ENCODE measurements at places on chromosomes 11 and 22. TPM values are rescaled to one million over a fixed set of nuclear protein-coding genes. Genes with fewer than 3 reads are reported as not detected.

DNA sequence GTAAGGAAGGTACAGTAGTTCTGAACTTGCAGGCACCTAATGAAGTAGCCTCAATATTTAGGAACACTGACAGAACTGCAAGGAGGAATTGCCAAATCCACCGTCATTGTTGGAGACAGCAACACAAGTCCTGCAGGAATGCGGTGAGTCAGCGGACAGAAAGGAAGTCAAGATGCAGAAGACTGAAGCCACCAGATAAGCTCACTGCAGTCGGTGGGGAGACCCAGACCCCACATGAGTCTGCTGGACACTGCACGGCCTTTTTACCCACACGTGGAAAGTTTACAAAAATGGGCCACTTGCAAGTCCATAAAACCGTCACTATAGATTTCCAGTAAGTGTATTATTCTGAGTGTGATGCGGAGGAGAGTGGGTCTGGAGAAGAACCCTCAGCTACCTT lies 1471.6 kb downstream of the TBC1D22A start:
- no peak for DNase-seq

ANGPTL5 gene
- not detected for total RNA-seq

DNA sequence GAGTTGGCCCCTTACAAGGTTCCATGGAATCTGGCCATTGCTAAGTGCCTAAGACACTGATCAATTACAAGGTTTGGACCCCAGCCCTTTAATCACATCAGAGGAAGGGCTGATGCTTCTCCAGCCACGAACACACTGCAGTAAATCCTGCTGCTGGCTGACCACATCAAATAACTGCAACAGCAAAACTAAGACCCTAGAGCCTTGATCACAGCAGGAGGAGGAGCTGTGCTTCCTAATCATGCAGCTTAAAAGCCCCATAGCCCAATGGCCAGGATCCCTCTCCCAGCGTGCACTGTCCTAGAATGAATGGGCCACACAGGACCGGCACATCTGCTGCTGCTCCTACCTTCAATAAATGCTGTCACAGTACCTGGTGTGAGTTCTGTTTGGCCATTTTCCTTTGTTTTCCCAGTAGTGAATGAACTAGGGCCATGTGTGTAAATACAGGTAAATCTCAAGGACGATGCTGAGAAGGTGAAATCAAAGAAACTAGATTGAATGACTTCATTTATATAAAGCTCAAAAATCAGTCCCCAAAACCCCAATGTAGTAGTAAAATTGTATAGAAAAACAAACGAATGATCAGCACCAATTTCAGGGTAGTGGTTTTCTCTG lies 12.7 kb downstream of the ZP1 start:
- no peak for DNase-seq

DNA sequence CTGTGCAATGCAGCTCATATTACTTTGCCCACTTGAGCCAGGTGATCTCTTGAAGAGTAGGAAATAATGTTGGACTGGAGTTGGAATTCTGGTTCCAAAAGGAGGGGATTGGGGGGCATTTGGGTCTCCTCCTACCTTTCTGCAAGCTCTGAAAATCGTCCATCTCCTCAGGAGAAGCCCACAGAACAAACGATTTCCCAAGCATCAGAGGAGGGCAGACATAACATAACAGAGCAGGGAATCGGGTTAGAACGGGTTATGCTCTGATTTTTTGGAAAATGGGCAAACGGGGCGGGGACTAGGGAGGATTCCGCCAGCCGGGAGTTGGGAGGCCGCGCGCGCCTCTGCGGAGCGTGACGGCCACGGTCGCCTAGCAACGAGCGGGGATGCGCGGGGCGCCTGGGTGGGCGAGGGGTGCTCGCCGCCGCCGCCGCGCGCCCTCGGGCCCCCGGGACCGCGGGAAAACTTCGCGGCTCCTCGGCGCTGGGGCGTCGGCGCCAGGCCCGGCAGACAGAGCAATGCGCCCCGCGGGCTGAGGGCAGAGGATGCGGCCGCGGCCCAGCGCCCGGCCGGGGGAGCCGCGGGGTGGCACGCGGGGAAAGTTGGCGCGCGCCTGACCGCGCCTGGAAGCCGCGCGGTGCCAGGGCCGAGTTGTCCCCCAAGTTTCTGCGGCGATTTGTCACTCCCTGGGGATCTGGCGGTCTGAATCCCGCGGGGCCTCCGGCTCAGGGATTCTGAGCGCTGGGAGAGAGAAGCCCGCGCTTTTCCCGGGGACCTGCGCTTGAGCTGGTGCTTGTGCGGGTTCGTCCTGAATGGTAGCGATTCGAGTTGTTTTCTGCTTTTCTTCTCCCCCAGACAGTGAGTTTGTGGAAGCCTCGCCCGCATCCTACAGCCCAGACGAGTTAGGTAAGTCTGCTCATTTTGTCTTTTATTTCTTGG lies 27.8 kb upstream of the AMOTL1 start:
- no peak for DNase-seq

GRCh38 chr11:33944693-33945424 lies 53.0 kb upstream of the LMO2 start:
- no peak for DNase-seq

- DNase-seq, result no peak
Observed at GRCh38 chr11:133810766-133811165, 34.5 kb downstream of the SPATA19 start.

GRCh38 chr11:117673602-117674001 lies 123.4 kb downstream of the DSCAML1 start:
- no peak for DNase-seq

DNA sequence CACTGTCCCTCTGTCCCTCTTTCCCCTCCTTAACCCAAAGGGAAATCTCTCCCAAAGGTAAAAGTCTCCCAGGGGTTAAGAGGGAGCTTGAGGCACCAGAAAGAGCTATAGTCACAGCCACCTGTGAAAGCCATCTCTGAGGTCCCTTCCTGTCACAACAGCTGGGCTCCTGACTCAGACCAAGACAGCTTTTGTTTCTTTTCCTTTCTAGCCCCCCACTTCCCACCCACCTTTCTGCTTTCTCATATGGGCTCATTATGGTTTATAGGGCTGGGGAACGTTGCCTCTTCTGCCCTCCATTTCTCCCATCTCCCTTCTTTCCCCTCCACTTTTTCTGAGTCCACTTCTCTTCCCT lies 19.1 kb downstream of the MIF start:
- no peak for DNase-seq

GRCh38 chr11:79362206-79362757 lies 78.5 kb downstream of the TENM4 start:
- no peak for DNase-seq

DNA sequence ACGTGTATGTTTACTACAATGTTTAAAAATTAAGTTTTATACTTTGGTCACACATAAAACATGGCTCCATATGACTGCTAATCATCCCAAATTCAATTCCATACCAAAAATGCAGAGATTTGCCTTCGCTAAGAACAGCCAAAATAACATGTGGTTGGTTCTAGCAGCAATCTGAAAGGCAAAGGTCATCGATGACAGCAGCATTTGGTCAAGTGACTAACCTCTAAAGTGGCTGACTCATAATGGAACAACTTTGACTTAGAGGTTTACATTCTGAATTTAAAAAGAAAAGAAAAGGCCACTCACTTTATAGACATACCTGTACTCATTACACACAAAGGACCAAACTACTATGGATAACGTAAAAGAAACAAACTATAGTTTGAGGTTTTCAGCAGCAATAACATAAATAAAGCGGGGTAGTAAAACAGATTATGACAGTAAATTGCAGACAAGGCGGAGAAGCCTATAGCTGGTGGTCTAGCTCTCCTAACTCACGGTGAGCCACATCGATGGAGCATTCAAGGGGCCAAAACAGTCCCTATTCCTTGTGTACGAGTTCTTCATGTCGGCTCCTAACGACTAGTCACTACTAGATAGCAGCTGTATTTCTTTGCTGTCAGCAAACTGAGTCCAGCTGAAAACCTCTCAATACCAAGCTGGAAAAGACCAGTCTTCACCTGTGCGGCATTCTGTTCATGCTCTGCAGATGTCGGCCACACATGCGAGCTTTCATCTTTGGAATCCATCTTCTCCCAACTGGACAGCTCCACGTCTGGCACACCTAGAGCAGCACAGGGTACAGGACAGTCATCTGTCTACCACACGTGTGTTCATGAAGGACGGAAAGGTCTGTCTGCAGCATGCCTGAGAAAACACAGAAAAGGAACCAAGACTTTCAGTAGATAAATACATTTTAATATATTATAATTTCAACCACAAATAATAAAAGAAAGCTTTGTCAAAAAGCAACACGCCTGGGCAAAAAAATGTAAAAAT lies 42.1 kb downstream of the PRDM10 start:
- DNase-seq, result no peak

OR52I2 gene
- total RNA-seq, result not detected

DNA sequence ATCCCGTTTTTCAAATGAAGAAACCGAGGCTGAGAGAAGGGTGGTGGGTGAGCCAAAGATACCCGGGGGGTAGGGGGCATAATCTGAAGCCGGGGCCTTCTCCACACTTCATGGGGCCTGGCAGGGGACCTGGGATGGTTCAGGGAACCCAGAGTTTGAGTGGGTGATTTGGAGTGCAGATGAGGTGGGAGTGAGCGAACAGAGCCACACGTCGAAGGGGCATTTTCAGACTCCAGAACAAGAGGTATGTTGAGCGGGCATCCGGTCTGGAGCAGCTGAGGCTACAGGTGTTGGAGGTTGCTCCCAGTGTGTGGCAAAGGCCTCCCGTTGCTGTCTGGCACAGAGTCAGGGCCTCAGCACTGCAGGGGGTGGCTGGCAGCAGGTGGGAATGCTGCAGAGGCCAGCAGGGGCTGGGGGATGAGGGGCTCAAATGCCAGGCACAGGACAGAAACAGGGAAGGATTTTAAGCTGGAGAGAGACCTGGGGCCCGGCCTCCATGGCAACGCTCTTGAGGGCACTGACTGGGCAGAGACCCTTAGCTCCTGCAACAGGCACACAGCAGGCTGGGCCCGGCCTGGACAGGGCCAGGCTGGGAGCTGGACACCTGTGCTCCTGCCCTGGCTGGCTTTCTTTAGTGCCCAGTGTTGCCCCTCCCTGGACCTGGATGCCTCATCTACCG lies 46.2 kb downstream of the WNT11 start:
- no peak for DNase-seq

DNA sequence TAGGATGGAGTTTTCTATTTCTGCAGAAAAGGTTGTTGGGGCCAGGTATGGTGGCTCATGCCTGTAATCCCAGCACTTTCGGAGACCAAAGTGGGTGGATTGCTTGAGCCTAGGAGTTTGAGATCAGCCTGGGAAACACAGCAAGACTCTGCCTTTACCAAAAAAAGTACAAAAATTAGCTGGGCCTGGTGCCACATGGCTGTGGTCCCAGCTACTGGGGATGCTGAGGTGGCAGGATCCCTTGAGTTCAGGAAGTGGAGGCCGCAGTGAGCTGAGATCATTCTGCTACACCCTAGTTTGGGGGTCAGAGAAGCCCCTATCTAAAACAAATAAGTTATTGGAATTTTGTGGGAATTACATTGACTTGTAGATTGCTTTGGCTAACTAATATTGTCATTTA lies 71.7 kb downstream of the FDX1 start:
- no peak for DNase-seq

MRTFA gene
- 12.8 TPM for total RNA-seq
